ENCODE measurements at places on chromosomes 1 and 21.

- no peak for DNase-seq
Observed at GRCh38 chr1:224082146-224082545, 31.8 kb upstream of the FBXO28 start.

DNA sequence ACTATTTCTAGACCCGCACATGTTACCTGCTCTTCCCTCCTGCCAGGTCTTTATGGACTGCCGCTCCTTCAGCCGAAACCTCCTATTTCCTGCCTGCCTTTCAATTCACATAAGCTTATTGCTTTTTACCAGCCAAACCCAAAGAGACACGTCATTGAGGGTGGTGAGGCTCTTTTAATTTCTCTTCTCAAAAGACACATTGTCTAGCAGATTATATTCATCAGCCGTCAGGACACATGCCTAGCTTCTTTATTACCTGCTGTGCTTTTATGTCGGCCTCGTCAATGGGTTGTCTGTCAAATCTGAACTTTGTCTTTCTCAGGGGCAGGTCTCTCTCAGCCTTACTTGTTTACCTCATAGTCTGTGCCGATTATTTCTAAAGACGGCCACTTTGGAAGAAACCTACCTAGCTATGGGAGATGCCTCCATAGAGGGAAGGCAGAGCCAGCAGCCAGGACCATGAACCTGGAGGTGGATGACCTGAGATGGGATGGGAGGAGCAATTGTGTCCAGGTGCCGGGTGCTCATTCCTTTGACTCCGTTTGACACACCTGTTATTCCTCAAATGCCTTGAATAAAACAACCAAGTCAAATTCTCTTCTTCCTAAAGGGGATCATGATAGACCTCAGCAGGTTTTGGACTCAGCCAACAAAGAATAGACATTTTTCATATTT lies 42.0 kb downstream of the ZBTB18 start:
- no peak for DNase-seq

DNA sequence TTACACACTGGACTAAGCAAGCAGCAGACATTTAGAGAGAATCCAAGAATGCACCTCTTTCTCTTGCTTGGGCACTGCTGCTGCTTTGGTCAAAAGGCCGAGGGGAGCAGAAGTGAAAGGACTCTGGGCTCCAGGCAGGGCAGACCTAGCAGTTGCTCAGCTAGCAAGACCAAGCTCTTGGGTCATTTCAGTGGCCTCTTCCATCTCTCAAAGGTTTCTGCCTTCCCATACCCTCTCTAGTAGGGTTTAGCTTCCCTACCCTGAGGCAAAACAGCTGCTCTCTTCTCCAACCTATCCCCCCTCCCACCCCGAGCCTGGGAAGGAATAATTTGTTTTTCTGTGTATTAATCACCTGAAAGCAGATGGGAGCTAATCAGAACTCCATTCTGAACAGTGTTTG lies 25.8 kb downstream of the TFAP2E start:
- DNase-seq: no peak

GRCh38 chr21:28133116-28133515 lies 859.6 kb downstream of the LTN1 start:
- DNase-seq: no peak

DNA sequence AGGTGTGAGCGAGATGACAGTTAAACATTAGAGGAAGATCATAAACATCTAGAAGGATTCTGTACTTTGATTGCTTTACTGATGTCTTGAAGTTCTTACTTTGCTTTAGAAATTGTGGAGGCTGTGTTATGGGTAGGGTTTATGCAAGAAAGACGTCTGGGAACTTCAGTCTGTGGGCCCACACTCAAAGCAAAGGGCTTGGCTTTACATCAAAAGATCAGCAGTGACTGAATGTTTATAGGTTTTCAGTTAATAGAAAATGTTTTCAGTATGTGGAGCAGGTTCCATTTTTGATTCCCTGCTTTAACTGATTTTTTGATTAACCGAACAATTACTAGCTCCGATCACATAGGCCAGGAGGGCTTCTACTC lies 31.9 kb downstream of the PEX14 start:
- DNase-seq: no peak

DNA sequence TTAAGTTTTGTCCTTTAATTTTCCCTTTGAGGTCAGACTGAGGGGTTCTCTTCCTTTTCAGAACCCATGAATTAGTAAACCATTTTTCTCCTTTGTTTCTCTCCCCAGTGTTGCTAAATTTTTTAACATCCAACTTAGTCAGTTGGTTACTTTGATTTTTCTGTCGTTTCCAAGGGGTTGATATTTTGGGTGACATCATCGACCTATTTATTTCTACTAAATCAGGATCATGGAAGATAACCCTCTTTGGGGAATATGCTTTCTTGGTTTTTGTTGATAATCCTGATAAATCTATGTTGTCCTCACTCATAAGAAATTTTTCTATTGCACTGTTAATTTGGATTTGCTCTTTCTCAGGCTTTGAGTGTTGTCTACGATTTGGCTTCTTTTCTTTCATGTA lies 40.9 kb downstream of the LRRC53 start:
- DNase-seq: no peak

DNA sequence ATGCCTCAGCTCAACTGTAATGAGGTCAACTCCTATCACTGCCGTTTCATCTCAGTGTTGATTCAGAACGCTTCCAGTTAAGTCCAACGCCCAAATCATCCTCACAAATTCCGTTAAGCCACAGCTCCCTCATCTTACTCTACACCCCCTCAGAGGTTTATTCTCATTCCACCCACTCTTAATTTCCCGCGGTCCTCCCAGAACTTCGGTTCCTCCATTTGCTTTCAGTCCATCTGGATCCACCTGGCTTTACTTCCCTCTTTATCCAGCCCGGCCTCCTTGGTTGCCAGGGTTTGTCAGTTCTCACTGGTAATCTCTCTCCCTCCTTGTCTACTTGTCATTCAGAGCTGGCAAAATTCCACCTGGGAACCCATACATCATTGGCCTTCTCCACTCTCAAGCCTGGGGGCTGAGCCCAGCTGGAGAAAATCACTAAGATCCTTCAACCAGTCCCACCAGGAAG lies 51.3 kb upstream of the RUNX1 start:
- DNase-seq: no peak

DNA sequence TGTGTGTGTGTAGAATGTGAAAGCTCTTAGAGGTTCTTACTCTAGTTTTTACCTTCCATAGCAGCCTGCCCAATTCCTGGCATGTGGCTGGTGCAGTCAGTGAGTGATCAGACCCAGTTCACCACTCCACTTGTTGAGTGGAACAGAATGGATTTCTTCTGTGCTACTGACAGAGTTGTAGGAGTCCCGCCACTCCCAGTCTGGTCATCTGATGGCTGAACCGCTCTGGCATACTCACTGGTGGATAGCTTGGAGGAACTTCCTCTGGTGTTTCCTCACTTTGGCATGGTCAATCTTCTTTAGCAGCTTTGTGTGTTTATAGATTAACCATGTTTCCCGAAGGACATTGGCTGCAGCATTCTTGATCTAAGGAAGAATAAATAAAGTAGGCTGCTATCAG lies 106.7 kb upstream of the ADAR start:
- DNase-seq: peak; percentile 92
